GM23248 (cell line): ENCODE measurements at places on chromosomes 1 and 21.

DNA sequence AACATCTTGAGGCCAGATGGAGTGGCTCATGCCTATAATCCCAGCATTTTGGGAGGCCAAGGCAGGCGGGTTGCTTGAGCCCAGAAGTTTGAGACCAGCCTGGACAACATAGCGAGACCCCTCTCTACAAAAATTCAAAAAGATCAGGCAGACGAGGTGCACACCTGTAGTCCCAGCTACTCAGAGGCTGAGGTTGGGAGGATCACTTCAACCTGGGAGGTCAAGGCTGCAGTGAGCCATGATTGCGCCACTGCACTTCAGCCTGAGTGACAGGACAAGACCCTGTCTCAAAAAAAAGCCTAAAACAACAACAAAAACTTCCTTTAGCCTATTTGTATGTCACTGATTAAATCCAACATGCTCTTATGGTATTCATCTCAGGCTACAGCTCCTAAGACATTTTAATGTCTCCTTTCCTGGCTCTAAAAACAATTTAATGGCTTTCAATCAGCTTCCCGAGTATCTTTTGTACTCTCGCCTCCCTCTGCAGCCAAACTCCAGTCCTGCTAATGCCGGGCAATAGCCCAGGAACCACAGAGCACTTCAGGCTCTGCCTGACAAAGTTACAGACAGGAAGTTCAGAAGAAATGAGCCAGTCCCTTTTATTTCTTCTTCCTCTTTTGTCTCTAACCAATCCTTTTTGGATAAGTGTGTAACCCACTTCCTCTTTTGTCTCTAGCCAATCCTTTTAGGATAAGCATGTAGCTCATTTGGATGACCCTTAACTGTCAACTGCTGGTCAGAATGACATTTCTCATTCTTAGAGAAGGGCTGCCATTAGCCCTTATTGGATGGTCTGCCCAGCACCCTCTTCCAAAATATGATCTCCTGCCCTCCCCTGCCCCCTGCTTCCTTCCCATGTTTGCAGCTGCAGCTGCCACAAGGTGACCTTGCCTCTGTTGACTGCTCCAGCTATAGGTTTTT is 6.6 kb upstream of the DOP1B start:
- DNase-seq, result peak; percentile 62

GRCh38 chr1:234932106-234932505 is 196.5 kb downstream of the TOMM20 start:
- no peak for DNase-seq

GRCh38 chr1:199936441-199936840 is 91.1 kb upstream of the NR5A2 start:
- no peak for DNase-seq

DNA sequence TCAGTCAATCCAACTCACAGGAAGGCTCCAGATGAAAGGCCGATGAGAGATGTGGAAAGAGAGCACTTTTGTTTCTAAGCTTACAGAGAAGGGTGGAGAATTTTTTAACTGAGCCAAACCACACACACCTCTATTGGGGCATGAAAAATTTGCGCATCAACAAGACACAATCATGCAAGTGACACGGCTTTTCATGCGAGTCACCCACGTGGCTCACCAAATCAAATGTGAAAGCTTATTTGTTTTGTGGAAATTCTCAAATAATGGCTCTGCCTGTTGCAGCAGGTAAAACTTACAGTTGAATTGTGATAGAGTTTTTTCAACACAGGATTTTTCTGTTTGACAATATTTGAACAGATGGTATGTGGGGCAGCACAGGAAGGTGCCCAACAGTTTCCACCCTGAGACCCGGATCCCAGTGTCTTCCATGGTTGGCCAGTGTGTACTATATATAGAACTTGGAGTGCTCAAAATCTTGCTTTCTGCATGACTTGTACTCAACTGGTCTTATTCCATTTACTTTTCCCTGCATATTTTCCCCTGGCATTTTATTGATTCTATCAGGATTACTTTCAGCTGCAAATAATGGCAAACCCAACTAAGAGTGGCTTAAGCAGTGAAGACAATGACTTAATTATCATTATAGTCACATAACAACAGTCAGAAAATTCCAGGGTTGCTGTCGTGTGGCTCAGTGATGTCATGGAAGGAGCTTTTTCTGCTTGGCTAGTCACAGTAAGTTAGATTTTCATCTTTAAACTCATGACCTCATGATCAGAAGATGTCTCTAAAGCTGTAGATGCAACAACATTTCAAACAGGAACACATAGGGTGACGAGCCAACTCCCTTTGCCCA is 90.6 kb upstream of the SIM2 start:
- no peak for DNase-seq

GRCh38 chr1:168287237-168287664 is 6.6 kb downstream of the TBX19 start:
- peak; percentile 50 for DNase-seq

DNA sequence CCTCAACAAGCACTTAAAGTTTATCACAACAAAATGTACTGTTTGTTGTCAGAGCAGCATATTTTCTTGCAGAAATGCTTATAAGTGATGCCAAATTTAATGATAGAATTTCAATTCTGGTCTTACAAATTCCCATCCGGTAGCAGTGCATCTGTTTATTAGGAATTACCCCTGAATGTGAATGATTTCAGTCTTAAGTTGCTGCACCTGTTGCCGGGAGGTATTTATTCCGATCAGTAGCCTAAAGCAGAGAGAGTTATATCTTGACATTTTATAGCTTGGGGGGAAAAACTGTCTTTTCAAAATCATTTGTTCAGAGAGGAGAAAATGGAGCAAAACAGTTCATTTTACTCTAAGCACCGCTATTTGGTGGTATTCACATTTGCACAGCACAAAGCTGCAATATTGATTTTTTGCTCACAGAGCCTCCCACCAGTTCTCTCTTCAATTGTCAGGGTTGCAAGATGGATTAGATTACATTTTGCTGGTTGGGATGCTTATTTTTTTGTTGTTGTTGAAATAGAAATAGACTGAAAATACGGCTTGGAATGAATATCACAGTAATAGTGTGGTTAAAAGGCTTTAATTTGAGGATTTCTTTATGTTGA is 98.6 kb downstream of the ADGRL2 start:
- DNase-seq, result no peak

- no peak for DNase-seq
These were observed 9.7 kb downstream of the TLR5 start for GRCh38 chr1:223133306-223133823.

DNA sequence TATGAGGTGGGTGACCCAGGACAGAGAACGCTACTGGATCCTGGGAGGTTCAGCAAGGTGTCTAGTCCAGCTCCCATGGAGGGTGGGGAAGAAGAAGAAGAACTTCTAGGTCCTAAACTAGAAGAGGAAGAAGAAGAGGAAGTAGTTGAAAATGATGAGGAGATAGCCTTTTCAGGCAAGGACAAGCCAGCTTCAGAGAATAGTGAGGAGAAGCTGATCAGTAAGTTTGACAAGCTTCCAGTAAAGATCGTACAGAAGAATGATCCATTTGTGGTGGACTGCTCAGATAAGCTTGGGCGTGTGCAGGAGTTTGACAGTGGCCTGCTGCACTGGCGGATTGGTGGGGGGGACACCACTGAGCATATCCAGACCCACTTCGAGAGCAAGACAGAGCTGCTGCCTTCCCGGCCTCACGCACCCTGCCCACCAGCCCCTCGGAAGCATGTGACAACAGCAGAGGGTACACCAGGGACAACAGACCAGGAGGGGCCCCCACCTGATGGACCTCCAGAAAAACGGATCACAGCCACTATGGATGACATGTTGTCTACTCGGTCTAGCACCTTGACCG is 8.6 kb upstream of the PIGV start:
- no peak for DNase-seq

DNA sequence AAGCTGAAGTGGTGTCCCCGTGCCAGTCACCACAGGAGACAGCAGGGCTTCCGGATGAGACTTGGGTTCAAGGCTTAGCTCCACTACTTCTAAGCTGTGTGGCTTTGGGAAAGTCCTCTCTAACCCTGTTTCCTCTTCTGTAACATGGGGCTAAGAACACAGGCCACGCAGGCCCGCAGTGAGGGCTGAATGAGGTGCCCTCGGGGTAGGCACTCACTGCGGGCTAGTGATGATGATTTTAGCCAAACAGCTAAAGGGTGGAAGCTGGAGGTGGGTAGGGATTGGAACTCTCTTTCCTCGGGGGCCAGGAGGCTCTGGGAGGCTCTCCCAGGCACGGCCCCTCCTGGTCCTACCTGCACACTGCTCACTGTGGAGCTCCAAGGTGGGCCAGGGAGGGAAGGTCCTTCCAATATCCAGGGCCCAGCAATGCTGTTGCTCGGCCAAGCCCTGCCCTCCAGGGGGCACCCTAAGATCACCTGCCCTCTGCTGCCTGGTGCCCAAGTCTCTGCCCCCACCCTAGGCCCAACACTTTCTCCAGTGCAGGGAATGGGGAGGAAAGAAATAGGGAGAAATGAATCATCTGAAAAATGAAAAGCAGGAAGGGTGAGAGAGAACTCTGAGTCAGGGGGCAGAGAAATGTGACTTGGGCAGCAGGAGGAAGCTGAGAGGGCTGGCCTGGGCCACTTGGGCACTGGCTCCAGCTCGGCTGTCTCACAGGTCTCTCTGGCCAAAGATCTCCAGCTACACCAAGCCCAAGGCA is 19.2 kb upstream of the EVA1B start:
- DNase-seq, result peak; percentile 87

DNA sequence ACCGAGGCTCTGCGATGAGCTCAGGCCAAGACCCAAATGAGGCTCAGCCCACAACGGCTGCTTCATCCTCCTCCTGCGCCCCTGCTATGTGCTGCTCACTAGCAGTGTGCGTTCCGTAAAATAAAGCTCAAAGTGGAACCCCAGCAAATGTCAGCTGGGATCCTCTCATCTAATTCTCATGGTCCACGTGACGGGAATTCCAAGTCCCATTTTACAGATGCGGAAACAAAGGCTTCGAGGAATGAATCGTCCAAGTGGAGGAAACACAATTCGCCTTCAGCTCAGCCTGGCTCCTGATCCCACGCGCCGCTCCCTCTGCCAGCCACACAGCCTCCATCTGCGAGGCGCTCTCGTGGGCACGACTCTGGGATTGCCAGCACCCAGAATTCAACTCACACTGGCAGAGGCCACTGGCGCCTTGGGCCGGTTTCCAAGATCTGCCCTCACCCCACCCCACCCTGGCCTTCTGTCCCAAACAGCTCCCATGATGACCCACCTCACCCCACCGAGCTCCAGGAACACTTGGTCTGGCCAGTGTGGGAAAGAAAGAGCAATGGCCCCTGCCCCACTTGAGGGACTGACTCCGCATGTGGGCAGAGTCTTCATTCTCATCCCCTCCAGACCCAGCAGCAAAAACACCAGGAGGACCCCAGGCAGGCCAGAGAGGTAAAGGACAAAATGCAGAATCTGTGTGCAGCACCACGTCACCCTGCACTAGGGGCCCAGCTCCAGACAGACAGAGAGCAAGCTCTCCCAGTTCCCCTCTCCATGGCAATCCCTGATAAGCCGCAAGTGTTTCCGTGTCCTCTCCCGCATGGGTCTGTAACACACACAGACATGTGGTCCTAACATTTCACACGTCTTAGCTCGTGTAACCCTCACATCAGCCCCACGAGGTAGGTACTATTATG is 10.5 kb downstream of the CASZ1 start:
- DNase-seq, result no peak

DNA sequence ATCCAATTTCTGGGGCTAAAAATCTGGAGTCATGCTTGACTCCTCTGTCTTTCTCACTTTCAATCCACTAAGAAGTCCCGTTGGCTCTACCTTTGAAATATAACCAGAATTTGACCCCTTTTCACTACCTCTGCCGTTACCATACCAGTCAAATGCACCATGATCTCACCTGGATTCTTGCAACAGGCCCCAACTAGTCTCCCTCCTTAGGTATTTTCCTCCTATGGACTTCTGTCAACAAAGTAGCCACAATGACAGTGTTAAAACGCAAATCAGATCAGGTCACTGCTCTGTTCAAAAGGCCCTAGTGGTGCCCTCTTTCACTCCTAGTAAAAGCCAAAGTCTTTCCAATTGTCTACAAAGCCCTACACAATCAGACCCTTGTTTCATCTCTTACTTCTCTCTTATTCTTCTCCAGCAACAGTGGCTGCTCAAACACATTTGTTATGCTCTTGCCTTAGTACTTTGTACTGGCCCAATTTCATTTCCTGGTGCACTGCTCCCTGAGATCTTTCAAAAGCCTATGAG is 35.7 kb upstream of the AGL start:
- DNase-seq, result no peak

DNA sequence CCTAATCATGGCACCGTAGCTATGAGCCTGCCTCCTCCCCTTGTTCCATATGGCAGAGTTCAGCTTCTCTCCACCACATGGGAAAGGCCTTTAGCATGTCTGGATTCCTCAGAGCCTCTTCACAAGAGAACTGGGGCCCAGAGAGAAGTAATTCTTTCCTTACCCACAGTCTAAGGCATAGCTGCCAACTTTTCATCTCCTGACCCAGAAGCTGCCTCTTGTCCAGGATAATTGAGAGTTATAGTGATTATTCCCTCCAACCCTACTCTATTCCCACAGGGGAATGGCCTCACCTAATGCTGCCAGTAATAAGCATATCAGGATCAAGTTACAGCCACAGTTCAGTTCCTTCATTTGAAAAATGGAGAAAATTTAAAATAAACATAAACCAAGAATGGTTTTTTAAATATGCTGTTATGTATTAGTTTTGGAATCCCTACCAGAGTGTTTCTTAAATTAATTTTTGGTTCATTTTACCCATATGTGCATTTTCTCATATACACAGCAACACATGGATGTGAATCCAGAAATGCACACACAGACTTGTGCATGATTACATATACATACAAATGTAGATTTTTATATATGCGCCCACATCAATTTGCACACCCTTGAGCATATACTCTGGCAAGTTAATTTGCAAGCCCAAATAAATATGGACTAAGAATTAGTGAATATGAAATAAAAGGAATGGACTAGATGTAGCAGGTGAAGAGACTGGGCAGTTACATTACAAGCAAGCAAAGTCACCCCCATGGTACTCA is 63.9 kb upstream of the WARS2 start:
- no peak for DNase-seq

GRCh38 chr1:183318433-183318832 is 99.7 kb downstream of the NMNAT2 start:
- DNase-seq, result peak; percentile 94

GRCh38 chr1:22074803-22075202 is 22.3 kb downstream of the CDC42 start:
- no peak for DNase-seq

DNA sequence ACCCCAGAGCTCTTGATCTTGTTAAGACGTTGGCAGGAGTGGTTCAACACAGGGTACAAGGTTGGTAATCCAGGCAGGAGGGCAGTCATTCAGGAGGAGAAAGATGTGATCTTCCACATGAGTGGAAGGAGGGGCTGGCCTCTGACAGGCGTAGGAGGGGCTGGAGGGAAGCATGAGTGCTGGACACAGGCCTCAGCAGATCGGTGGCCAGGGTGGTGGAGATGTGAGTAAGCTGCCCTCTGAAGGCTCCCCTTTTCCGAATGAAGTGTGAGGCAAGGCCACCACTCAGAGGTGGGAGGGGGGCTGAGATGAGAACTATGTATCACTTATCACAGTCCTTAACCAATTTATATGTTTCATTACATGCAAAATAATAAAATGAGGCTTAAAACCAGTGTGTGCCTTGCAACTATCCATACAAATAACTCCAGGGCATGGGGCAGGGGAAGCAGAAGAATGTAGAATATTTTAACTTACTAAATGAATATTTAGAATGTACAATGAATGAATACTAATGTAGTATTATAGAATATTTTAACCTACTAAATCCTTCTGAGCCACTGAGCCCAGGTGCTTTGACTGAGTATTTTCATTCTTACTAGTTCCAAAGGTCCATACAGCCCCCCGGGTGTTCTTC is 103.5 kb upstream of the TLR5 start:
- no peak for DNase-seq
